Inflammatory macrophage treated with lipopolysaccharide for 1 hour (primary cell): ENCODE measurements at places on chromosomes 2 and 18.

DNA sequence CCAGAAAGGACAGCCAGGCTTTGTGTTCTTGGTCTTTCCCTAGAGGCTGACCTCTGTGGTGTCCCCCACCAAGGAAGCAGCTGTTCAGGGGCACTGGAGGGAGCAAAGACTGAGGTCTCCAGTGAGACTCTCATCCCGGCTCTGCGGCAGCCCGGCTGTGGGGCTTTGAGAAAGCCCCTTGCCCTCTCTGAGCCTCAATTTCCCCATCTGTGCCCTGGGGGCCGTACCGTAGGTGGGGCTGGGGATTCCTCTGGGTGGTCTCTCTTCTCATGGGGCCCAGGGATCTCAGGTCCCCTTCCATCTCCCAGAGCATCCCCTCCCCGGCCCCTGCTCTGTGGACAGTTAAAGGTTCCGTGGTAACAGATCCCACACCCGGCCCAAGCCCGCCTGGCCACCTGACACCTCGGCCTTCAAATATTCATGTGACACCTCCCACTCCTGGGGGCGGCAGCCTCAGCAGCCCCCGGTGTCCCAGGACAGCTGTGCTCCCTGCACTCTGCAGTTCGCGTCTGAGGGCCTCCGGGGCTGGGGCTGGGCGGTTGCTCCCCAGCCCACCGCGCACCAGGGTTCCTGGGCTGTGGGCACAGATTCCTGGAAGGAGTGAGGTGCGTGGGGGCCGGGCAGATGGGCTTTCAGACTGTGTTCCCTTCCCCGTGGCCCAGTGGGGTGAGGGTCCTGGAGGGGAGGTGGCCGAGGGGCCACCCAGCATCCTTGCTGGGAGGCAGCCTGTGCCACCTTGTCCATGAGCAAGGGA is 15.1 kb upstream of the KLHL30 start:
- no peak for DNase-seq

GRCh38 chr2:72139874-72140620 is 7.6 kb downstream of the CYP26B1 start:
- no peak for DNase-seq

DNA sequence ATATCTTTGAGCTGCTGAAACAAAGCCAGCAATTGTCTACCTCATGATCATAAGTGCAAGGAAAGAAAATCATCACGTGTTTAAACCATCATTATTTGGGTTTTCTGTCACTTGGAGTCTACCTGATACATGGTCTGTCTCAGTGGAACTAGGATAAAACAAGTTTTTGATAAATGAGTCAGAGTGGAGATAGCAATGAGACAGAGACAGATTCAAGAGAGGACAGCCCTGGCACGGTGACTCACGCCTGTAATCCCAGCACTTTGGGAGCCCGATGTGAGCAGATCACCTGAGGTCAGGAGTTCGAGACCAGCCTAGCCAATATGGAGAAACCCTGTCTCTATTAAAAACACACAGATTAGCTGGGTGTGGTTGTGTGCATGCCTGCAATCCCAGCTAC is 93.8 kb downstream of the PMAIP1 start:
- DNase-seq = no peak

- no peak for DNase-seq
Observed at GRCh38 chr2:127293386-127293747, 577 bp downstream of the ERCC3 start.

- DNase-seq = no peak
Observed at GRCh38 chr2:72211777-72212485, 64.3 kb upstream of the CYP26B1 start.

GRCh38 chr2:209614690-209615369 is 156.8 kb upstream of the UNC80 start:
- DNase-seq = no peak

GRCh38 chr18:27500531-27500930 is 315.4 kb upstream of the CHST9 start:
- no peak for DNase-seq

- no peak for DNase-seq
Observed at GRCh38 chr18:44682201-44682870, 1.6 kb downstream of the SETBP1 start.
